ENCODE measurements at places on chromosomes 6 and 20. TPM values are rescaled to one million over a fixed set of nuclear protein-coding genes. Genes with fewer than 3 reads are reported as not detected.

DNA sequence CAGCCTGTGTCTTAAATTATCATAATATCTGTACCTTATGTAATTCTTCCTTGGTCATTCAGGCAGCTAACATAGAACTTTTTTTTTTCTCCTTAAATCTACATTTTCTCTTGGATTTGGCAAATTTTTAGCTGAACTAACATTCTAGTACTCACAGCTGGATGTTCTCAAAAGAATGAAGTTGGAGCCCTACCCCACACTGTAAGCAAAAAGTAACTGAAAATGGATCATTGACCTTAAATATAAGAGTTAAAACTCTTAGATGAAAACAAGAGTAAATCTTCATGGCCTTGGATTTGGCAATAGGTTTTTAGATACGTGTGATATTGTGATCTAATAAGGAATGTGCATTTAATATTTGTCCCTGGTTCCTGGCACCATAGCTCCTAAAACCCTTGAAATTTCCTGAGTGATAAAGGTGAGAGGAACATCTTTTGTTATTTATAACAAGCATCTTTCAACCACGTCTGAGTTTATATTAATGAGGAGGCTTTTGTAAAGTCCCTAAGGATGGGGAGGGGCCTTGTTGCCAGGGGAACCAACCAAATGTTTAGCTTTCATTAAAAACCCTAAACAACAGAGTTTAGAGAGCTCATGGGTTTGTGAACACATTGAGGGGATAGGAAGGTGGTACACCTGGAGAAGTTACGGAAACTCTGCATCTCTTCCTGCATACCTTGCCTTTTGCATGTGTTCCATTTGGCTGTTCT, 106.1 kb upstream of the ADGRF4 start:
- H3K4me3 ChIP-seq, result no peak overlapping the region
- H3K36me3 ChIP-seq, result peaks cover 11% of the 10 kb centered on the region
- no peaks in the 10 kb centered on the region for H3K27me3 ChIP-seq
- H3K4me1 ChIP-seq, result no peaks in the 10 kb centered on the region
- H3K27ac ChIP-seq, result no peak overlapping the region
- no peak for DNase-seq

GRCh38 chr6:110332281-110332680, 25.9 kb downstream of the METTL24 start:
- no peaks in the 10 kb centered on the region for H3K27me3 ChIP-seq
- H3K4me1 ChIP-seq, result no peaks in the 10 kb centered on the region
- no peaks in the 10 kb centered on the region for H3K36me3 ChIP-seq
- DNase-seq, result no peak
- H3K27ac ChIP-seq, result no peak overlapping the region

GRCh38 chr6:90895299-90896074, 308.6 kb upstream of the MAP3K7 start:
- no peaks in the 10 kb centered on the region for H3K4me1 ChIP-seq
- no peak overlapping the region for H3K27ac ChIP-seq
- no peak for DNase-seq
- no peaks in the 10 kb centered on the region for H3K27me3 ChIP-seq
- no peak overlapping the region for H3K4me3 ChIP-seq

DNA sequence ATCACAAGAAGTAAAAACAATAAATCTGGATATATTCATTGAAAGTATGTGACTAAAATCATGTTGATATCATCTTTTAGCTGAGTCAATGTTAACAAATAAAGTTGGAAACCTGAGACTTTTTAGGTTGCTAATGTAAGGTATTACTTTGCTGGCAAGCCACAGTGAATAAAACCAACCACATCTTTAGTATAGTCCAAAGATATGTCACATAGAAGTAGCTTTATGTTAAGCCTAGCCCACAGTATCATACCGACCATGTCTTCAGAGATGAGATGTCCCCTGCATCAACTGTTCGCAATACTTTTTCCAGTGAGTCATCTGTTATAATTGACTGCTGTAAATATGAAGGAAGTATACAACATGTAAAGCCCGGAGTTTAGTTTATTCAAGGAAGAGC, 107.6 kb upstream of the MCHR2 start:
- no peaks in the 10 kb centered on the region for H3K36me3 ChIP-seq
- no peak overlapping the region for H3K27ac ChIP-seq
- H3K4me3 ChIP-seq, result no peak overlapping the region

GRCh38 chr6:90227673-90228072, 69.0 kb downstream of the BACH2 start:
- no peak overlapping the region for H3K27ac ChIP-seq
- H3K36me3 ChIP-seq, result no peaks in the 10 kb centered on the region
- H3K27me3 ChIP-seq, result no peaks in the 10 kb centered on the region

GRCh38 chr6:56479381-56479780, 163.3 kb downstream of the DST start:
- no peak overlapping the region for H3K4me3 ChIP-seq
- no peaks in the 10 kb centered on the region for H3K4me1 ChIP-seq
- H3K27me3 ChIP-seq, result no peaks in the 10 kb centered on the region

GRCh38 chr6:111015389-111016124, 33.7 kb downstream of the RPF2 start:
- DNase-seq, result no peak
- H3K36me3 ChIP-seq, result peaks cover 68% of the 10 kb centered on the region

GRCh38 chr20:33370291-33370690, 31.0 kb downstream of the CDK5RAP1 start:
- no peaks in the 10 kb centered on the region for H3K27me3 ChIP-seq
- H3K4me3 ChIP-seq, result no peak overlapping the region
- H3K4me1 ChIP-seq, result peaks cover 6% of the 10 kb centered on the region
- DNase-seq, result no peak

GRCh38 chr6:127547904-127548649, 28.9 kb upstream of the C6orf58 start:
- no peaks in the 10 kb centered on the region for H3K27me3 ChIP-seq
- DNase-seq, result no peak
- H3K36me3 ChIP-seq, result no peaks in the 10 kb centered on the region
- H3K4me3 ChIP-seq, result no peak overlapping the region

DNA sequence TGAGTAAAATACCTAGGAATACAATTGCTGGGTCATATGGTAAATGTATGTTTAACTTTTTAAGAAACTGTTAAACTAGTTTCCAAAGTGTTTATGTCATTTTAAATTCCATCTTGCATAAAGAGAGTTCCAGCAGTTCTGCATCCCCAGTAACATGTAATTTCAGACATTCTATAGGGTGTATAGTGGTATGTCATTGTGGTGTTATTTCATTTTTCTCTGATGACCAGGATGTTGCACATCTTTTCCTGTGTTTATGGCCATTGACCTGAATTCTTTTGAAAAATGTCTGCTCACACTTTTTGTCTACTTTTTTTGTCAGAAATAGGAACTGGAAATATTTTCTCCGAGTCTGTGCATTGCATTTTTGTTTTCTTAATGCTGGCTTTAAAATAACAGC, 128.9 kb downstream of the TMEM200A start:
- no peaks in the 10 kb centered on the region for H3K4me1 ChIP-seq
- H3K4me3 ChIP-seq, result no peak overlapping the region
- H3K27me3 ChIP-seq, result no peaks in the 10 kb centered on the region
- H3K27ac ChIP-seq, result no peak overlapping the region
- DNase-seq, result no peak

DNA sequence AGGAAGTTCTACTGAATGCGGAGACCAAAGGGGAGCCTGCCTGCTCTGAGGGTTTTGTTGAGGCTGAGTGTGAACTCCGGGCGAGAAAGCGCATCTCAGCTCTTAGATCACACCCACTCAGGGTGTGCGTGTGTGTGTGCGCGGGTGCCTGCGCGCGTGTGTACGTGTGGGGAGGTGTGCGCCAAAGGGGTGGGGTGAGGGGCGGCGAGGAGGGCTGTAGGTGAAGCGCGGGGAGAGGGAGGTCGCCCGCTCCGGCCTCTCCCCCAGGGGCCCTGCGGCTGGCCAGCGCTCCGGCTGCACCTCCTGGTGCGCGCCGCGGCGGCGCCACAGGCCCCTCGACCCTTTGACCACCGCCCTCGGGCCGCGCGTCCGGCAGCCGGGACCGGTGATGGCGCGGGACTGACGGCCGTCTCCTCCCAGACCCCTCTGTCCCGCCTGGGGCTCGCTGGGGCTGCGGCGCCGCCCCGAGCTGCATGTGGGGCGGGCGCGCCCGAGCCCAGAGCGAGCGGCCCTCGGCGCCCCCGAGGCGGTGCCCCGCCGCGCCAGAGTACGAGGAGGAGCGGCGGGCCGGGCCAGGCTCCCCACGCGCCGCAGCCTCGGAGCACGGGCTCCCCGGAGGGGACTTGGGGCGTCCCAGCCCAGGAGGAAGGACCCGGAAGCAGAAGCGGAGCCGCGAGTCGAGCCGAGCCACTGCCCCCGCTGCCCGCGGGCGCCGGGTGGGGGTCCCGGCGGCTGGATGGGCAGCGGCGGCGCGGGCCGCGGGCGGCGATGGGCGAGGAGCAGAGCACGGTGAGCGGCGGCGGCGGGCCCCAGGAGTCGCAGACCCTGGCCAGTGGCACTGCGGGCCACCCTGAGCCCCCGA, at the start of gene RNF217:
Gene RNF217 (plus strand): TSS at position 661 of the 862 bp plus-strand sequence. CDS start 108 bp downstream, at position 769.
- DNase-seq, result peak; percentile 30
- H3K27ac ChIP-seq, result peak within 1 kb of the TSS; percentile 80
- peaks cover 5% of the 10 kb centered on the region for H3K36me3 ChIP-seq
- H3K27me3 ChIP-seq, result no peaks in the 10 kb centered on the region
- H3K4me1 ChIP-seq, result peaks cover 35% of the 10 kb centered on the region

Gene HLA-DQB1
- polyA plus RNA-seq, result 246 TPM

Gene C6orf89
- polyA plus RNA-seq, result 29.2 TPM

DNA sequence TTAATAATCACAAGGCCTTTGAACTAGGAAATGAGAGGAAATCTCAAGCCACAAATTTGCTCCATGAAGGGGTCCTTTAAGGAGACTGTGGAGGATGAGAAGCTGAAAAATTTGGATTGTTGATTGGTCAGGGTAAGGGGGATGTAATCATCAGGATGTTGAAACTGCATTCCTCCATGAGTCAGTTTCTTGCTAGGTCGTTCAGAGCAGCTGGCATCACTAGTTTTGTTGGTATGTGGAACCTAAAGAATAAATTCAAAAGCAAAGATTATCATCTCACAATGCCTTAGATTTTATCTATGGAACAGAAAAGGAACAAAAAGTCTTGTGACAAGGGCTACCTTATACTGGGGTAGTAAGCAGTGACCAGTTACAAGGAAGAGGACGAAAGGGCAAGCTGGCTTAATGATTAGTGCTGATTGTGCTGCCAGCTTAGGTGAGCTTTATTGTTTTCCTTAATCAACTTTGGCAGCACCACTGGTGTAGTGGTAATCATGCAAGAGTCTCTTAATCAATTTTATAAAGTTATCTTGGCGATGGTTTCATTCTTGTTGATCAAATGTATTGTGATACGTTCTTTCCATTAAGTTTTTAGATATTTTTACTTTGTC, 36.6 kb downstream of the CRISP2 start:
- H3K27me3 ChIP-seq, result no peaks in the 10 kb centered on the region
- no peaks in the 10 kb centered on the region for H3K4me1 ChIP-seq
- H3K4me3 ChIP-seq, result no peak overlapping the region
- H3K36me3 ChIP-seq, result no peaks in the 10 kb centered on the region

DNA sequence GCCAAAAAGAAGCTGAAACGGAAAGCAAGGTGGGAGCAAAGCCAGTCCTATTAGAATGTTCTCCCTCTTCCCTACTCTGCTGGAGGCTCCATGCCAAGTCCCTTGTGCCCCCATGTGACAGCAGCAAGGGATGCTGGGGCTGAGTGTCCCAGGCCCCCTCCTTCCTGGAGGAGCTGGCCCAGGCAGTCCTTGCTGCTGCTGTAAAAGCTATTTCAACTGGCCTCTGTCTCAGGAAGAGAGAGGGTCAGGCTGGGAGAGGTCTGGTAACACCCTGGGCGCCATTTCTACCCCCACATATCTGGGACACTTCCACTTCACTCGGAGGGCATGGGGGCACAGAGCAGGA, 25.0 kb downstream of the TTBK1 start:
- H3K27me3 ChIP-seq, result peaks cover 3% of the 10 kb centered on the region
- no peak overlapping the region for H3K4me3 ChIP-seq
- H3K4me1 ChIP-seq, result peaks cover 11% of the 10 kb centered on the region

- H3K27ac ChIP-seq, result no peak overlapping the region
- no peak for DNase-seq
- no peaks in the 10 kb centered on the region for H3K4me1 ChIP-seq
- H3K36me3 ChIP-seq, result no peaks in the 10 kb centered on the region
- no peak overlapping the region for H3K4me3 ChIP-seq
Observed at GRCh38 chr6:14434916-14435690, 317.5 kb downstream of the CD83 start.

Measured in CD14-positive monocyte (primary cell).